Thoracic aorta (tissue), 2 donors: ENCODE measurements at places on chromosomes 12 and 14. TPM values are rescaled to one million over a fixed set of nuclear protein-coding genes. Genes with fewer than 3 reads are reported as not detected.

TSPAN11 gene
- total RNA-seq = 3.0 TPM

KERA gene
- total RNA-seq = not detected

TM9SF1 gene
- total RNA-seq = 51.8 TPM

SLC39A5 gene
- total RNA-seq = not detected

B4GALNT1 gene
- 11.0 TPM for total RNA-seq

KRT5 gene
- total RNA-seq = not detected

DERA gene
- 25.5 TPM for total RNA-seq

STAC3 gene
- 0.56 TPM for total RNA-seq

ATF1 gene
- 14.7 TPM for total RNA-seq

SERPINA9 gene
- total RNA-seq = not detected

PTPRO gene
- 19.5 TPM for total RNA-seq

ZNF605 gene
- total RNA-seq = 7.0 TPM
